ENCODE measurements at places on chromosomes 1 and 21.

- DNase-seq, result no peak
Measured at GRCh38 chr1:228767636-228768354, 32.5 kb downstream of the RHOU start.

- DNase-seq, result no peak
Measured at GRCh38 chr1:236287757-236288619, 6.2 kb upstream of the ERO1B start.

GRCh38 chr1:19472174-19472573 lies 13.2 kb downstream of the CAPZB start:
- DNase-seq, result no peak

- DNase-seq, result no peak
Measured at GRCh38 chr1:224106568-224107281, 7.2 kb upstream of the FBXO28 start.

DNA sequence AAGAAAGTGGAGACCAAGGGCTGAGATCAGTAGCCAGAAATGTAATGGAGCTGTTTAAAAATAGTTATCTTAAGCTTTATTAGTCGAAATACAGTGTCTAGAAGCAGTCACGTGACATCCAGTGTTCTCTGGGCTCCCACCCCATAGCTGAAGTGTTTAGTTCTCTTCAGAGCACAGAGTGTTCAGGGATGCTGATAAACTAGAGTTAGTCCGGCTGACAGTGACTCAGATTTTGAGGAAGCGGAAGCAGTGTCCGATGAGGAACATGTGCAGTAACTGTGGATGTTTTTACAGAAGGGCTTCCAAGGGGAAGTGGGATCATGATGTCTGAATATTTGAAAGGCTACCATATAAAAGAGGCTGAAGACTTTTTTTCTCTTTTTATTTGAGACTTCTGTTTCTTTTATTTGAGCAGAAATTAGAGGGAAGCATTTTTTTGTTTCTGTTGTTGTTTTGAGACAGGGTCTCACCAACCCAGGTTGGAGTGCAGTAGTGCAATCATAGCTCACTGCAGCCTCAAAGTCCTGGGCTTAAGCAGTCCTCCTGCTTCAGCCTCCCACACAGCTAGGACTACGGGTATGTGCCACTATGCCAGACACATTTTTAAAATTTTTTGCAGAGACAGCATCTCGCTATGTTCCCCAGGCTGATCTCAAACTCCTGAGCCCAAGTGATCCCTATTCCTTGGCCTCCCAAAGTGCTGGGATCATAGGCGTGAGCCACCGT lies 124.2 kb downstream of the GALNT2 start:
- DNase-seq, result no peak

DNA sequence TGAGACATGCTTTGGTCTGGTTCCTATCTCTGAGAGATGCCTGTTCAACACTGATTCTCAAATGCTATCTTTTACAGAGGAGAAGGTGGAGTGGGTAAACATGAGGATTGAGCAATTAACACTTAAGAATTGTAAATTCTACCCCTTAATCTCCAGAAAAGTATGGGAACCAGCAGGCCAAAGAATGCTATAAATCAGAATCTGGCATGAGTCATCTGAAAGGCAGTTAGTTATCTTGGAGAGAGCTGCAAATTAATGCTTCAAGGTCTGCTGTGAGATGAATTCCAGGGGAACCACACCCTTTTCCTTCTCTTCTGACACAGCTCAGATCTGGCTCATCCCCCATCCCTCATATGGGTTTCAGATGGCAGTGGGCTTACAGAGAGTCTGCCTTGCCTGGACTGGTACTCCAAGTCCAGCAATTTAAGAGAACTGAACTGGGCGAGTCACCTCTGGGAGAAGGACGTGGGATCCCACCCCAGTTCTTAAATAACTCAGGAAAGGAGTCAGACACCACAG lies 5.2 kb downstream of the S100A10 start:
- peak; percentile 79 for DNase-seq

GRCh38 chr1:225480825-225481434 lies 53.1 kb upstream of the LBR start:
- DNase-seq, result no peak

DNA sequence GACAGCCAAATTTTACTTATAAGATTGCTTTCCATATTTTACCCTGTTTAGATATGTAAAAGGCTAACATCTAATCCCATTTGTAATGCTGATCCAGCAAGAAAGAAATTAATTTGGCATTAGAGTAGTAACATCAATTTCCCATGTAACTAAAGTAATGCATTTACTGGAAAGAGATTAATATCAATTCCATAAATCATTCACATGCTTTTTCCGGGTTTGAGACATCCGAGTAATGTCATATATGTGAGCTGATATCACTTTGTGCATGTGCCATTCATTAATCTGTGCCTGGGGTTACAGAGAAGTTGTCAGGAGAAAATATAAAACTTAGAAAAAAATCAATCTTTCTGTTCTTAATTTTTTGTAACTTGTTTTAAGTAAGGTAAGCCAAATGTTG lies 206.1 kb downstream of the AGBL4 start:
- no peak for DNase-seq

DNA sequence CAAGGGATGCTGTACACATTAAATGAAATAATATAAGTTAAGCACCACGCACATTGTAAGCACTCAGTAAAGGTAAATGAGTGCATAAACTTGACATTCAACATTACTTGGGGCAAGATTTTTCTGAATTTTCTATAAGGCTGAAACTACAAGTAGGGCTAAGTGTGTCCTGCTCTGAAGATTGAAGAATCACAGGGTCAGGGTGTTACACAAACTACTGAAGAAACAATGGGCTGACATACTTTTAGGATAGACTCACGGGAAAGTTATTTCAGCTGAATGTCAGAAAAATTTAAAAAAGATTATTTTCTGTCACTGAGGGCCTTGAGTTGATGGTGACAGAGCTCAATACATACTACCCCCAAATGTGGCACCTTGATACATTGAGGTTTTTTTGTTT lies 644.2 kb upstream of the PLXNA2 start:
- DNase-seq, result no peak

DNA sequence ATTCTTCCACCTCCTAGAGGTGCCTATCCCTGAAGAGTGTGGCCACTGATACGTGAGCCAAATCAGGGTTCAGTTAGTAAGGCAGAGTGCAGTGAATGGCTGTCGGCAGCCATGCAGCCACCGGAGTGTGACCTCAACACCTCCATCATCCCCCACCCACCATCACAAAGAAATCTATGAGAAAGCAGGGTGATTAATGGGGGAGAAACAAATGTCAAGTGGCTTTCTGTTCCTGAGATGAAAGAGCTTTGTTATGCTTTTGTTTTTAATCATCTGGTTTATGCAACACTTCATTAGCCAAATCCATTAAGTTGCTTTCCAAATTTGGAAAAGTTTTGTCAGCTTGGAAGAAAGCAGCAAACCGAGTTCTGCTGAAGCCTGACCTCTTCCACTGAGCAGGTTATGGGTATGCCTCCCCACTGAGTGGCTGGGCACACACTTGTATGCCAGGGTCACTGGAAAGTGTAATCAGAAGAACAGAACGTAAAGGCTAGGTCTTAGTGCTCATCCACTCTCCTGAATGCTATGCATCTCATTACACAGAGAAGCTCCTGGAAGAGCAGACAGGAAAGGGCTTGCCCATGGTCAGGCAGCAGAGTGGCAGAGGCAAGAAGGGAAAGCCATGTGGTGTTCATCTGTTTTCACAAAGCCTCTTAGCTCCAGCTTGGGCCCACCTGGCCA lies 57.1 kb upstream of the ATP1B1 start:
- DNase-seq, result no peak

DNA sequence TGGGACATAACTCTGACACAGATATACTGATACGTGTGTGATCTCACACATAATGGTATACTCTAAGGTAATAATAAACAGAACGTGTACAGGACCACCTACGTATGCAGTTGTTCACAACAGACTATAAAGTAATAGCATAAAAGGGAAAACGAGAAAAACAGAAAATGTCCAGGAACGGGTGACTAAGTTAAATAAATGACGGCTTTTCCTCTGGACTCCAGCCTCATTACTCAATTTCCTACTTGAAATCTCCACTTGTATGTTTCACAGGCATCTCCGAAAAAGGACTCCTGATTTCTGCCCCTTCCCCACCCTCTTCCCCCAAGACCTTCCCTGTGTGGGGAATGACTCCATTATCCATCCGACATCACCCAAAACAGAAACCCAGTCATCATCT lies 95.1 kb downstream of the JAK1 start:
- no peak for DNase-seq

- no peak for DNase-seq
Measured at GRCh38 chr1:212490276-212490675, 57.6 kb downstream of the NENF start.

DNA sequence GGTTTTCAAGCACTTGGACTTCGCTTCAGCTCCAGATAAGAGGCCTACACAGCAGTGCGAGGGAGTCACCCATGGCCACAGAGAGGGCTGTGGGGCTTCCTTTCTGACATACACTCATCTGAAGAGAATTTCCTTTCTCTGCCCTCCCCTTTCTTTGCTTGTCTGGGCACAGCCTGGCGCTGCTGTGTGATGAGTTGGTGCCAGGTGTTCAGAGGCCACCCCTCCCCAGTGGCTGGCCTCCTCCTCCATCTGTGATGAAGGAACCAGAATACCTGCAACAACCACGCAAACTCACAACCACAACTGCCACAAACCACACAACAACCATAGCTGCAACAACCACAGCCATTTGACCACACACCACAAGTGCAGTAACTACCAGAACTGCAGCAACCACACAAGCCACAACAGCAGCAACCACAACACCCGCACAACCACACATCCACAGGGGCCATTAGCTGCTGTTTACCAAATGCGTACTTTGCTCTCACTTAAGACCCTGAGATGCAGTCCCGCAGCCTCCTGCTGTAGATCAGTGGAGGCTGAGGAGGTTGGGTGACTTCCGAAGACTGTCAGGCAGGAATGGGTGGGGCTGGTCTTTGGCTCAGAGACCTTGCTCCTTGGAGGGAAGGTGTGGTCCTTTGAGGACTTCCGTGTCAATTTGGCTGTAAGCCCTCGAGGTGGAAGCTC lies 71.1 kb downstream of the IER5 start:
- no peak for DNase-seq

DNA sequence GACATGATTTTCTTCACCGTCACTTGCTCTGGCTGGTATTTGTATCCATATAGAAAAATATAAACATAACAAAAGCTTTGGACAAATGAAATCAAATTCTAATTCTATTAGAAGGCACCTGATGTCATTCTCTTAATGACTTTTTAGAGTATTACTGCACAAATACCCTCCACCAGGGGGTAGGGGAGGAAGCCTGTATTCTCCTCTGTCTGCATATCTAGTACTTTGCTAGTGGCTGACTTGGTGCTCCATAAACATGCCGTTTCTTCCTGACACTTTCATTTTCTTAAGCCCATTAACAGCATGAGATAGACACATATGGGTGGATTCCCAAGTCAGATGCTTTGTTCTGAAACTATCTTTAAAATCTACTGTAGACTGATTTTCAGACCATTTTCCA lies 20.6 kb upstream of the KCNJ15 start:
- DNase-seq, result no peak

DNA sequence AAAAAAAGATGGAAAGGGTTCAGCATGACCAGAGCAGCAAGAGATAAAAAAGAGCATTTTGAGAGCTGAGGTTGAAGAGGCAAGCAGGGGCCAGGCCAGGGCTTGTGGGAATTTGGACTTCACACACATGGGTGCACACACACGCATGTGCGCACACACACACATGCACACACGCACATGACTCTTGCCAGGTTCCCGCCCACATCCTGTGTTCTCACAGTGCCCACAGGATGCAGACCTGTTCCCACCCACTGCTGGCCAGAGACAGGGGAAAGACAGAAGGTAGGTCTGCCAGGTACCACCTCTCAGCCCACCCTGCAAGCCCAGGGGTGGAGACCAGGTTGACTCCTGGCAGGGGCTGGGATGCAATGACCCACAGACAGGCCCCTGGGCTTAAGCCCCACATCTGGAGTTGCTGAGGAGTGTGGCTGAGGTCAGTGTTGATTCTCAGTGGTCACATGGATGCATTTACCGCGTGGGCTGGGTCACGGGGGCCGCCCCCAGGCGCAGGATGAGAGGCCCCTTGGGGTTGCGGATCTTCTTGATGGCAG lies 4.4 kb downstream of the COL16A1 start:
- no peak for DNase-seq

DNA sequence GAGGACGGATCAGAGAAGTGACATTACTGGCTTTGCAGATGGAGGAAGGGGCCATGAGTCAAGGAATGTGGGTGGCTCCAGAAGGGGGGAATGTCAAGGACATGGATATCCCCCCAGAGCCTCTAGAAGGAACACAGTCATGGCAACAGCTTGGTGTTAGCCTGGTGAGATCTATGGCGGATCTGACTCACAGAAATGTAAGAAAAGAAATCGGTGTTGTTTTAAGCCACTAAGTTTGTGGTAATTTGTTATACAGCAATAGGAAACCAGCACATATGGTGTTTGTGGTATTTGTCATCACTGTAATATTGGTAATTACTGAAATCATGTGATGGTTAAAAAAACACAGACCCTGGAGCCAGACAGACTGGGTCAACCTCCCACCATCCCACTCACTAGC lies 236.2 kb downstream of the SETD4 start:
- no peak for DNase-seq

DNA sequence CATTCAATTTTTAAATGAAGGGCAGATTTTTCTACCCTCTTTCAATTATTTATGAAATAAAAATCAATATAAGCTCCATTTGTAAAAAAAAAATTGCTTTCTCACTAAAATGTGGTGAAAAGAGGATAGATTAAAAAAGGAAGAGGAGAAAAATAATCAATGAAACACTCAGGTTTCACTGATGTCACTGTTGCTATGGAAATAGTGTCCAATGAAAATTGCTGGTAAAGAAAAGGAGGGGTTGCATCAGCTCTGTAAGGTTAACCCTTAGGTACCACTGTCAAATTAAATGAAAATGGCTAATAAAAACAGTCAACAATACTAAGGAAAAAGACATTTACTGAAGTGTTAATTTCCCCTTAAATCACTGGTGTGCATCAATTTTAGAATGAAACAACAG lies 91.6 kb upstream of the TTC39A start:
- no peak for DNase-seq

GRCh38 chr1:244012202-244012601 lies 38.9 kb upstream of the ZBTB18 start:
- no peak for DNase-seq

DNA sequence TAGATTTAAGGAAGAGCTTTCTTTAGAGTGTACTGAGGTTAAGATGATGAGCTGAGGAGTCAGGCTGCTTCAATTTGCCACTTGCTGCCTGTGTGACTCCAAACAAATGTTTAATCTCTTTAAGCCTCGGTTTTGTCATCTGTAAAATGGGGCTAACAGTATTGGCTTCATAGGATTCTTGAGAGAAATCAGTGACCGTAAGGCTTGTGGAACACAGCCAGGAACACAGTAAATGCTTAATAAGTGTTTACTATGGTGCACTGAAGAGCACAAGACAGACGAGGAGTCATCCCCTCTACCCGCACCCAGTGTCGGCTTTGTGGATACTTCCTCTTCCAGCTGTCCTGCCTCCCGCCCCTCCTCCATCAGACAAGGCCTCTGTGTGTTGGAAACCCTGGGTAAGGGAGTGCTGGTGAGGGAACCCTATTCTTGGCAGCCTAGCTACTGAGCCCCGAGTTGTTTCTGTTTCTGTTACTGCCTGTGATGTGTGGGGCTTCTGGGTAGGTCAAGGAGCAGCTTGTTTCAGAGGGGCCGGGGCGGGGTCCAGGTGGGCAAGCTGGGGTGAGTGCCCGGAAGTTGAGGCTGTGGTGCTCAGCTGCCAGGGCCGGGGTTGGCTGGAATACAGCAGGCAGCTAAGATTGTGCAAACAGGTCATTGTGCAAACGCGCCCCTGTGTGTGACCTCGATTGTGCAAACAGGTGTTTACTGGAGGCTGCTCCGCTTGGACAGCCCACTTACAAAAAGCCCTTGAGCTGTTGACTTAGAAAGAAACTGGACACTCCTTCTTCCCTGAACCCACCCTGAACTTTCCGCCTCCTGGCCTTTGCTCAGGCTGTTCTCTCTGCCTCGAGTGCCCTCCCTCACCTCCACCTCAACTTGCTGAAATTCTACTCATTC lies 4.0 kb upstream of the CSF3R start:
- no peak for DNase-seq
